T-helper 2 cell (primary cell): ENCODE measurements at places on chromosomes 7 and 10.

DNA sequence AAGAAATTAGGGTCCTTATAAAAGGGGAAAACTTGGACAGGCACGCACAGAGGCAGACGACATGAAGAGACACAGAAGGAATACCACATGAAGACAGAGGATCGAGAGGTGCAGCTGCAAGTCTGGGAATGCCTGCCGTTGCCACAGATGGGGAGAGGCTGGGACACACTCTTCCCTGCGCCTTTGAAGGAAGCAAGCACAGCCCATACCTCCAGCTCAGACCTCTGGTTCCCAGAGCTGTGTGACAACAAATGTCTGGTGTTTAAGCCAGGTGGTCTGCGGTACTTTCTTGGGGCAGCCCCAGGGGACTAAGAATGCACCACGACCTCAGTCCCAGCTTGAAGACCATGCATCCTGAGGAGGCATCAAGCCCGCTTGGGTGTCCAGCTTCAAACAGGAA lies 18.3 kb downstream of the INSIG1 start:
- DNase-seq, result no peak

GRCh38 chr10:124896751-124897150 lies 45.2 kb upstream of the ZRANB1 start:
- no peak for DNase-seq

GRCh38 chr10:59625721-59626522 lies 83.7 kb downstream of the SLC16A9 start:
- DNase-seq, result no peak

GRCh38 chr10:61899069-61899531 lies 2.4 kb upstream of the ARID5B start:
- no peak for DNase-seq

DNA sequence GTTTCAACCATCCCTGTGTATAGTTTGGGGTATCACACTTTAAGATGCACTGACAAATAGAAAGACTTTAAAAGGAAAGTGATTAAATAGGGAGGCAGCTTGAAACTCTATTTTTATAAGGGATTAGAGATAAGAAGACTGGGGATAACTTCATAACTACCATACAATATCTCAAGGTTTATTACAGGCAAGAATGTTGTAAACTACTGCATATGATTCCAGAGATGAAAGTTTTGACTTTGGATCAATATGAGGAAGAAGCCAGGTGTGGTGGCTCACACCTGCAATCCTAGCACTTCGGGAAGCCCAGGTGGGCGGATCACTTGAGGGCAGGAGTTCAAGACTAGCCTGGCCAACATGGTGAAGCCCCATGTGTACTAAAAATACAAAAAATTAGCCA lies 96.1 kb downstream of the DNAJC1 start:
- DNase-seq, result no peak

DNA sequence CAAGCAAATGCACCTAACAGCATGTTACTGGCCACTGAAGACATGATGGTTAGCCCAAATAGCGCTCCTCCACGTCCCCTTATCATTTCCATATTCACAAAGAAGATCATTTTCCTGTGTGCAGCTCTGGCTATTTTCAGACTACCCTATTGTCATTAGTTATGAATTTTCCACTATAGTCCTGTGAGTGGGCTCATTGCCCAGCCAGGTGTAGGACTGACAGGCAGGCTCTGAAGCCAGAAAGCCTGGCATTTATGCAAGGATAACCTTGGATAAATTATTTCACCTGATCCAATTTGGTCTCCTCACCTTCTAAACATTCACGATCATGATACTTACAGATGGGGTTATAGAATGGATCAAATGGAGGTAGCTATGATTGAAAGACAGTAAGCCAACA lies 104.6 kb downstream of the C10orf90 start:
- DNase-seq, result no peak
